ENCODE measurements at places on chromosomes 2 and 18.

DNA sequence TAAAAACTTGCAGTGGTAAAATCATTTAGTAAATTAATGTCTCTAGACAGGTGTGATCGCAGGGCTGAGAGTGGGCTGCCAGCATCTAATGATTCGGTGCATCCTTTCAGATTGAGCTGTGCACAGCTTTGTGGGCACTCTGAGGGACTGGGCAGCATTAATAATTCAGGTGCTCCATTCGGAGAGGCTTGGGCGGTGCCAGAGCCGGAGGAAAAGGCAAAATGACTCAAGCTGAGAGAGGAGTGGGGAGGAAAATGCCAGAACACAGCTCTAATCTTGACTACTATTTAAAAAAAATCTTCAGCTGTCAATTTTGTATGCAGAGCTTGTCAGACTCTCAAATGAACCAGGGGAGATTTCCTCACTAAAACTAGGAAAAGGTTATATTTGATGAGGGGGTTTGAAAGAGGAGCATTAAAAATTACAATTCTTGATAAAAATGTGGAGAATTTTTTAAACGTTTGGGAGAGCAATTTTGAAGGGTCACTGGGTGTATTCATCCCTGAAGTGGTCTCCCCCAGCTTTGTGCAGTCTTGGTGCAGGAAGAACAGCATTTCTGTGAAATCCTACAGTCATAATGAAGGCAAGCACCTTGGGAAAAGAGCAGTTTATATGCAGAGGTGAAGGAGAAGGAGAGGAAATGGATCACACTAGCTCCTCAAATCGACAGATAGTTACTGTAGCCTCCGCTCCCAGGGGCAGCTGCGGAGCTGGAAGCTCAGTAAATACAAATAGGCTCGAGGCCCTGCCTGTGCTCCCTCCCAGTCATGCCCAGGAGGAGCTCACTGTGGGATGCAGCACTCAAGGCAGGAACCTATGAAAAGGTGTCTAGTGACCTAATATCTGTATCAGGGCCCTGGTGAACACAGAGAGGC, 535.4 kb upstream of the RAB6C start:
- no peak for DNase-seq

DNA sequence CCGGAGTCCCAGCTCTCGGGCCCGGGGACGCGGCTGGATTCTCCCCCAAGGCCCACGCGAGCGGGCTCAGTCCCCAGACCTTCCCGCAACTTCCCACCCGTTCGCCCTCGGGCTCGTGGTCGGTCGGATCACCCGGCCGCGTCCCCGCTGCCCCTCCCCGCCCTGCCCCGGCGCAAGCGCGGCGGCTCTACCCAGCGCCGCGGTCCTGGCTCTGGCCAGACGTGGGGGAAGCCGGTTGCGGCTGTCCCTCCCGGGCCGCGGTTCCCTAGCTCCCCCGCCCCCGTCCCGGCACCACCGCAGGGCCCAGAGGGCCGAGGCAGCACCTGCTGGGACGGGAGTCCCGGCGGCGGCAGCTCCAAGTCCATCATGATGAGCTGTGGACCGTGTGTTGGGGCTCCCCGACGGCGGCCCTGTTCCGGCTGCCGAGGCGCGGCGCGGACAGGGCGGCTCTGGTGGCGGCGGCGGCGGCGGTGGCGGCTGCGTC, 276 bp downstream of the NFE2L2 start:
- no peak for DNase-seq

DNA sequence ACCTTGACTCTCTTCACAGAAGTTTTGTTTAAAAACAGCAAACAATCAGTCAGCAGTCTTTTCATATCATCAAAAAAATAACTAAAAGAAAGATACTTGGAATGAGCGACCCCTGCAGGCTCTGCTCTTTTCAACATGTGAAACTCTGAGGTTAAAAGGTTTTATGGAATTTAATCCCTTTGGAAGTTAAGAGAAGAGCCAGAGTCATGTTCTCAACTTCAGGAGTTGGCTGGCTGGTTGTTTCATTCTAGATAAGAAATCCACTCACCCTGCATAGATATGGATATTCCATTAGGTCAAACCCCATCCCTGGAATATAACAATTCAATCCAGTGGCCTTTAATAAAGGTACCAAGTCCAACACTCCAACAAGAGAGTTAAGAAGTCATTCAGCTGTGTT, 115.6 kb upstream of the RMDN2 start:
- no peak for DNase-seq

DNA sequence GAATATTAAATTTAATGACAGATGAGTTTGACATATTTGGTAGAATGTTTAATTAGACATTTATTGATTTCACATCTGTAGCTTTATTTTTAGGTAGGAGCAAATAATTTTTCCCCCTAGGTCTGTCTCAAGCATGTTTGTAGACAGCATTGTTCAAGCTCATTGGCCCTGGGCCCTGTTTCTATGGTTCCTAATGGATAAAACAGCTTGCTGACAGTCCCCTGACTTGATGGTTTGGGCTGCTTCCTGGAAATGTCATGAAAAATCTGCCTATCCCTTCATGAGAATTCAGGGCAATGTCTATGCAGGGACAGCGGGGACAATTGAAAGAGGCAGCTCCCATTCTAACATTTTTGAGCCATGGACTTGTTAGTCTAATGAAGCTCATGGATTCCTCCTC, 14.6 kb upstream of the MEP1B start:
- DNase-seq: no peak

DNA sequence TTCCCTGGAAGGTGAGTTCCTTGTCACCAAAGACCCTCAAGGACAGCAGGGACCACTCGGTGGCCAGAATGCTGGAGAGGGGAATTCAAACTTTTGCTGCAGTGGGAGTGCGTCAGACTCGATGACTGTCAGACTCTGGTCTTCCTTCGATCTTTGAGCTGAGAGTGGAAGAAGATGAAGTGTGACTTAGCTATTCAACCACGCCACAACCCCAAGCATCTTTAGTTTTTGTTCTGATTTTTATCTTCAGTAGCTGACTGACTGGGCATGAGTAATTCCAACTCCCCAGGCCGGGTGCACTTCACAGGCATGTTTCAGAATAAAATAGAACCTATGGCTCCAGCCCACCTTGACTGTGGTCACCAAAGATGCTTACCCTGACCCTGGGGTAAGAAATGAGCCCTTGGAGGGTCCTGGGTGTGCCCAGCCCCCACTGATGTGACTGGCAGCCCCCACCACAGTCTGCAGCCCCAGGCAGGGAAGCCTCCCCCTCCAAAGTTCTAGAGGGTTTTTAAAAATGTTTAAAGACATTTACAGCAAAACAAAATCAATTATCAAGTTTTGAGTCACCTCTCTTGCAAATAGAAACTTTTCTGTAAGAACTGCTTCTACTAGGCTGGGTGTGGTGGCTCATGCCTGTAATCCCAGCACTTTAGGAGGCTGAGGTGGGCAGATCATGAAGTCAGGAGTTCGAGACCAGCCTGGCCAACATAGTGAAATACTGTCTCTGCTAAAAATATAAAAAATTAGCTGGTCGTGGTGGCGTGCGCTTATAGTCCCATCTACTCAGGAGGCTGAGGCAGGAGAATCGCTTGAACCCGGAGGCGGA, 24.9 kb upstream of the YWHAQ start:
- no peak for DNase-seq

DNA sequence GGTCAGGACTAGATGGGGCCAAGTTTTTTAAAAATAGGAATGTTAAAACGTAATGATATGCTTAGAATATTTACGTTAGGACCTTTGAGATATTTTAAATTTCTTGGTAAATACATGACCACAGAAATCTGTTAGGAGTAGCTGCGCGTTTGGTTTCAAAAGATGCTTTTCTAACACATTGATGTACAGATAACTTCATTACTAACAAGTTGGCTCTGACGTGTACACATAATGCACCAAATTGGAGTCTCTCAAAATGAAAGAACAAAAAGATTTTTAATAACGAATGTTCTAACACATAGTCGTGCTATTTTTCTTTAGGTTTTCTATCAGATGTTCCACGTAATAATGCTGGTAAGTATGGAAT, 608 bp downstream of the PHOSPHO2 start:
- no peak for DNase-seq

DNA sequence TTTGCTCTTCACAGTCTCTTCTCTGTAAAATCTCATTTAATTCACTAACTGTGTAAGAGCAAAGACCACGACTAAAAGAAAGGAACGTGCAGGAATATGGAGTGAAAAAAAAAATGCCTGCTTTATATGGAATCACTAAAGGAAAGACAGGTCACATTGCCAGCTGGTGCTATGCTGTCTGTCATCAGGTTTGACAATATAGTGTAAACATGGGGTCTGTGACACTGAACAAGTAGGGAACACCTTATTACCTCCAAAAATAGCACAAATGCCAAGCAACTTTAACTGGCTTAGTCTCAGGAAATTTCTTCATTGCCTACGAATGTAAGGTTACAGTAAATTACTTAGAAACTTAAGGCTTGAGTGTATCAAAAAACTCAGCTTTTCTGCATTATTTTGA, 364.5 kb upstream of the LINC00305 start:
- DNase-seq: no peak

DNA sequence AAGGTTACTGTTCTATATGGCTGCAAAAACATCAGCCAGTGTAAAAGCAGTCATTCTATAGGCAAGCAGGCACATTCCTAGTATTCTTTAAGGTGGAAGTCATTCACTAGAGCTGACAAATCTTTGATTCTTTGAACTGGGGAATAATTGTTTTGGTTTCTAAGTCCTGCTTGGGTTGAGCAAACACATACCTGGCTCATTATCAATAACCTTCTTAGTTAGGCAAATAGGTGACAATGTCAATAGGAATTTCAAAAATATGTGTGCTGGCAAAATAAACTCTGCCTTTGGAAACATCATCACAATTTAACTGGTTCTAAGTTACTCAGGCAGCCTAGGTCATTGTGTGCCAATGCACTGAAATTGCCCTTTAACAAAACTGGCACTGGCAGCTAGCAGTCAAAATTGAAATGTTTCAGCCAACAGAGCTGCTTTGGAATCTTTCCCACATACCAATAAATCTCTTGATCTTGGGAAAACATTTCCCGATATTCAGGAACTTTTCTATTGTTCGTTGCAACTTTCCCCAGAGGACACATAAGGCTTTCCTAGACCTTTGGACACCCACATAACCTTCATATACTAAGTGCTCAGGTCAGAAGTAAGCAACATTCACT, 402.0 kb upstream of the MMADHC start:
- no peak for DNase-seq

DNA sequence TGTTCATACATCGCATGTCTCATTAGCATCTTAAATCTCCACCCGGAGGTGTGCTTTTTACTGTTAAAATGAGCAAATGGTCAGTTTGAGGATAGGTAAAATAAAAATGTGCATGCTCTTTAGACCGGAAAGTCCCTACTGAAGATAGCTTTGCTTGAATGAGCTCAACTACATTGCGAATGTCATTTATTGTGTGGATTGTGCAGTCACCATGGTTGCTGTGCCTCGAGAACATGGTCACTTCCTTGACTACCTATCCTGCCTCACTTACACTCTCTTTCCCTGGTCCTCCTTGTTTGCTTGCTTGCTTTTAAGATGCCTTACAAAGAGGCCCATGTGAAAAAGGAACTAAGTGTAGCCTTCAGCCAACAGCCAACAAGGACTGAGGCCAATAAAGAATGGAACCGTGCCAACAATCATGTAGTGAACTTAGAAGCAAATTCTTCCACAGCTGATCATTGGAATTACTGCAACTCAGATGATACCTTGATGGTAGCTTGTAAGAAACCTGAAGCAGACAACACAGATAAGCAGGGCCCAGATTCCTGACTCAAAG, 72.2 kb upstream of the BARD1 start:
- no peak for DNase-seq

- DNase-seq: no peak
Observed at GRCh38 chr2:19035238-19035637, 323.2 kb downstream of the OSR1 start.

DNA sequence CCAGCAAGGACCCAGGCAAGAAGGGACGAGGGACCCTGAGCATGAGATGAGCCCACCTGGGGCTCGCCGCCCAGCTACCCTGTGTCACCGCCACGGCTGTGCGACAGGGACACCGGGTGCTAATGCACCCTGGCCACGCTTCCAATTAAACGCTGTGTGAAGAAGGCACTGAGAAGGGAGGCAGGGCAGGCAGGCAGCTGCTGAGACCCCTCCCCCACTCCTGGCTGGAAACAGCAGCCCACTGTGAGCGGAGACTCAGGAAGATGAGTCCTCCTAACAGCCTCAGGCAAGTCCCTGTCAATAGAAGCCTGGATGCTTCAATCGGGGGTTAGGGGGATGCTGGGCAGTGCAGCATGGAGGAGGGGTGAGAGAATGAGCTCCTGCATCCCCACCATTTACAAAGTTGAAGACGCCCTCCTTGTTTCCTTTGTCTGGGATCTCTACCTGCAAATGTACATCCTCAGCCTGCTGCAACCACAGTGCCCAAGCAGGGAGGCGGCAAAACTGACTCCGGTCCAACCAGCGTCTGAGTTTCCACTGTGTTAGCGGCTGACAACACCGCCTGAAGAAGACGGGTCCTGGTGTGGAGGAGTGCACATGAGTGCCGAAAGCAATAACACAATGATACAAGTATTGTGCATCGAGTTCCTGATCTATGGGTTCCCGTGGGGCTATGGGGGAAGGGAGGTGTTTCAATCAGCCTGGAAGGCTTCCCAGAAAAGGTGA, 12.8 kb downstream of the TMEM163 start:
- DNase-seq: no peak

DNA sequence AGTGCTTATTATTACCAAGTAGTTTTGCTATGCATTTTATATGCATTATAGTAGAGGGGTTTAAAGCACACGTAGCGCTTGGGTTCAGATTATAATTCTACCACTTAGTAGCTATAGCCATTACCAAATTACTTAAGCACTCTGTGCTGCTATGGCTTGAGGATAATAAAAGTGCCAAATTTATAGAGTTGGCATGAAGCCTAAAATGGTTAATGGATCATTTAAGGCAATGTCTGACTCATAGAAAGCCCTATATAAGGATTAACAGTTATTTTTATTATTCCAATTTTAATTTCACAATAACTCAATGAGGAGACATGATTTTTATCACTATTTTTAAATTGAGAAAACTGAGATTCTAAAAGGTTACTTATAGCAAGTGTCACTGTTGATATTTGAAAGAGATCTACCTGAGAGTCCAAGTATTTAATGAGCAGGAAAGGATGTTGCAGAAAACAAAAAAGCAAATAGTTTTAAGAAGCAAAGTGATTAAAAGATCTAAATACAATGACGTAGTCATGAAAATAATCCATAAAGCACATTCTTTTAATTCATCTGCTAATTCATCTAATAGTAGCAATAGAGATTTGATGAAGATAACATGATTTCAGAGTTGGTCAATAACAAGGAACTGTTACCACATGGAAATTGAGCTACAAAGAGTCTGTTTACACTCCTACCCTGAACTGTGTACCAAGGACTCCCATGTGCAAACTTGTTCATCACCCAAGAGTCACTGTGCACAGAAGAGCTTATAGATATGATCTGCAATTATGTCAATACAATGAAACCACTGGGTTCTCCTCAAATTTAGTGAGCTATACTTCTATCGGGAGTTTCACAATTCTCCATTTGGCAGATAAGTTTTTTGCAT, 78.8 kb upstream of the DTNA start:
- no peak for DNase-seq

DNA sequence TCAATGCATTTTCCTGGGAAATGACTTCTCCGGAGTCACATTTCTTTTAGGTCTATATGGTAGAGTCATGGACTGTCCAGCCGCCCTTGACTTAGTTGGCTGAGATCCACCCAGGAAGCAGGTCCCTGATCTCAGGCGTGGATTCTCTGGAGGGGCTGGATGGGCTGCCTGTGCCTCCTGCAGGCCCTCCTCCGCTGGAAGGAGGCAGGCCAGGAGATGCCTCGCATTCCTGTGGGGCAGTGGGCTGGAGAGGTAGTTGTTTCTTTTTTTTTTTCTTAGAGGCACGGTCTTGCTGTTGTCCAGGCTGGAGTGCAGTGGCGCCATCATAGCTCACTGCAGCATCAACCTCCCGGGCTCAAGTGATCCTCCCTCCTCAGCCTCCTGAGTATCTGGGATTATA, 129.0 kb upstream of the MYCN start:
- no peak for DNase-seq

GRCh38 chr2:238562446-238562845, 135.7 kb downstream of the ASB1 start:
- no peak for DNase-seq
